CD8-positive, alpha-beta memory T cell (primary cell): ENCODE measurements at places on chromosomes 5 and 9.
A peak's percentile ranks its signal among the peaks of the same experiment; 100 is the strongest.

DNA sequence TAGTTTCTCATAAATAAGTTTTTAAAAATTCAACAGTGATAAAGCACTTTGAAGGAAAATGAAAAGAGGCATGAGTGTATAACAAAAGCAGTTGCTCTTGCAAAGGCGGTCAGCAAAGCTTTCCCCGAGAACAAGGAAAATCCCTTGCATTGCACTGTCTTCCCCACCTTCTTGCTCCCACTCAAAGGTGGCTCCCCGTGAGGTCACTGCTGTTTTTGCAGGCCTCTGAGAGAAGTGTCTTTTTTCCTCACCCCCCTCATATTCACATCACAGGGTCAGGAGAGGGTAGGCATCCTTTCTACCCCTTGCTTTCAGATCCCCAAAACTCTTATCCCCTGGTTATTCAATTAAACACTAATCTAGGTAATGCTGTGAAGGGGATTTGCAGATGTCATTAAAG is 15.2 kb upstream of the SLC36A1 start:
- DNase-seq: no peak

GRCh38 chr5:164364237-164365208 is 859.1 kb downstream of the MAT2B start:
- DNase-seq: no peak

DNA sequence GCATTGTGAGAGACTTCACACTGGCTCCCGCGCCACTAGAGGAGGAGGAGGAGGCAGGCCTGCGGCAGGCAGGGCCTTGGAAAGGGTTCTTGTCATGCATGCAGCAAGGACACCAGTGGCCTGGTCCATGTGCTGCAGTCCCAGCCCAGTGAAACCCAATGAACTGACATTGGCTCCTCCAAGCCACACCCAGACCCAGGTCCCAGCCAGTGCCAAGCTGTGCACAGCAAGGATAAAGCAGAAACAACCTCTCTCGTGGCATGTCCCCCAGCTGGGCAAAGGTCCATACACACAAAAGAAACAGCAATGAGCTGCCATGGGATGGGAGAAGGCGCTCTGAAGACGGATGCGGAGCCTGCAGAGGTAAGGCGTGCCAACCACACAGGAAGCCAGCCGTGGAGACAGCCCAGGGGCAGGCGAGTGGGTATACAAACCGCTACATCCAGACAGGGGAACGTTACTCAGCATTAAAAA is 89.2 kb downstream of the SEMA4D start:
- peak; percentile 72 for DNase-seq

DNA sequence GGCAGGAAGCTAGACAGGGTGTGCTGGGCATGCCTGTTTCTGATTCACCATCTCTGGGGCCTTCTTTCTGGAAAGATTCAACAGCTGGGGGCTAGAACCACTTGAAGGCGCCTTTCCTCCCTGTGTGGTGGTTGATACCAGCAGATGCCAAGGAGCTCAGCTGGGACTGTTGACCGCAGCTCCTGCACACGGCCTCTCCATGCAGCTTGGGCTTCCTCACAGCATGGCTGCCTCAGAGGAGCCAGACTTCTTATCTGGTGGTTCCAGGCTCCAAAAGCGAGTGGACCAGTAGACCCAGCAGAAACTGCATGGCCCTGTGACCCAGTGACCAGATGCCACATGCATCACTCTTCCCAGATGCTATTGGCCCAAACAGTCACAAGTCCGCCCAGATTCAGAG is 74.7 kb upstream of the COL5A1 start:
- DNase-seq: no peak

GRCh38 chr9:38194870-38195269 is 125.8 kb upstream of the SHB start:
- DNase-seq: no peak

GRCh38 chr5:150488519-150489359 is 19.2 kb upstream of the NDST1 start:
- no peak for DNase-seq

DNA sequence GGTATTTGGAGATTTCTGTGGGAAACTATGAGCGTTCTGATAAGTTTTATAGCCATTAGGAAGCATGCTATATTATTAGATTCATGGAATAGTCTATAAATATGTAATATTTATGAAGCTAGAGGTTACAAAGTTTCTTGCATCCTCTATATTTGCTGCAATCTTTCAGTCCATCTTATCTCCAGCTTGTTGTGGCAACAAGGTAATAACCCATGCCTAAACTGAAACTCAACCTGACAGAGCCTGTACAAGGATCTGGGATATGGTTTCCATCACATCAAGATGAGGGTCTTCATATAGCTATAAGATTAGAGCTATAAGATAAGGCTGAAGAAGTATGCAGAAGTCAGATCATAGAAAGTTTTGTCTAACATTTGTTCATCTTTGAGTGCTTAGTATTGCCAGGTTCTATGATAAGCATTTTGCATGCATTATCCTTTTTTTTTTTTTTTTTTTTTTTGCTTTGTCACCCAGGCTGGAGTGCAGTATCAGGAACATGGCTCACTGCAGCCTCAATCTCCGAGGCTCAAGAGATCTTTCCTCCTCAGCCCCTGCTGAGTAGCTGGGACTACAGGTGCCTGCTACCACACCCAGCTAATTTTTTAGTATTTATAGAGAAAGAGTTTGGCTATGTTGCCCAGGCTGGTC is 14.8 kb downstream of the BAAT start:
- no peak for DNase-seq

DNA sequence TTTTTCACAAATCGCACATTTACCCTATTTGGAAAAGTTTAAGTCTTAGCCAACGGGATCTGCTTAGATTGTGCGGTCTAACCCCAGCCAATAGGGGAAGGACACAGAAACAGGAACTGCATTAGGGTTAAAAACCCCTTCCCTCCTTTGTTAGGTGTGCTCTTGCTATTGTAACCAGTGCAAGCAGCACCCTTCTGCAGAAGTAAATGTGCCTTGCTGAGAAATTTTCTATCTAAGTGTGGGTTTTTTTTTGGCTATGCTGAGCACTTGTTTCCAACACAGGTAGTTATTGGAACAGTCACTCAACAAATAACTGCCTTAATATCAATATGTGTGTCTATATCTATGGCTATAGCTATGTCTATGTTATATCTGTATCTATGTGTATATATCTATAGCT is 190.0 kb downstream of the TRIM32 start:
- no peak for DNase-seq

GRCh38 chr9:111599092-111599954 is at the start of gene PTGR1:
TSS of gene PTGR1 (minus strand) at chr9:111599647. CDS start at chr9:111597422, 2,225 bp downstream.
- no peak for DNase-seq

GRCh38 chr9:117952581-117952980 is 248.4 kb downstream of the TLR4 start:
- DNase-seq: no peak

GRCh38 chr9:23322392-23322791 is 503.6 kb downstream of the ELAVL2 start:
- no peak for DNase-seq

DNA sequence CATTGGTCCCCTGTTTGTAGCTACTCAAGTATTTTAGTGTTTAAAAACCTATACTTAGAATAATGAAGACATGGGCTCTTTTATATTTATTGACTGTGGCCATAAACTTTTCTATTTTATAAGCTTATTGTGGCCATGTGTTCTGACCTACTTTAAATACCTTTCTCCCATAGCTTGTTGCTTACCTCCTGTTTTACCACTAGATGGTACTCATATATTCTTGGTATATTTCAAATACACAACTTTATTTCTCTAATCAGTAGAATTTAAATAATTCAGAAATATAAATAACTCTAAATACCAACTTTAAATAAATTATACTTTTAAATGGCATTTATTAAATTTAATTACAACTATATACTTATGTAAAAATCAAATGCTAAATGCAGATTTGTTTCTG is 498.0 kb downstream of the PRDM9 start:
- no peak for DNase-seq

DNA sequence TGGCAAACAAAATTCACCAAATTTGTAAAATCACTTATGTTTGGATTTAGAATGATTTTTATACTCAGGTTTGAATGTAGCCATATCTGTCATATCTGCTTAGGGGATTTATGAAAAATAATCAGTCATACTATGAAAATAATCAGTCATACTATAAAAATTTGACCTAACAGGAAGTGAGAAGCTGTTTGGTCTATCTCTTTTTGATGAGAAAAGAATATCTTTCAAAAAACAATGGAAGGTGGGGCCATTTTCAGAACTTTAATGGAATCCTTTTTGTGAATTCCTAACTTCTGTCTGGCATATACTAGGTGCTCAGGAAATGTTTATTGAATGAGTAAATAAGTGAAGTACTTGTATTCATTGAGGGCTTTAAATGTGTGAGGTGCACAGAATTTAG is 70.1 kb downstream of the CWC27 start:
- no peak for DNase-seq

DNA sequence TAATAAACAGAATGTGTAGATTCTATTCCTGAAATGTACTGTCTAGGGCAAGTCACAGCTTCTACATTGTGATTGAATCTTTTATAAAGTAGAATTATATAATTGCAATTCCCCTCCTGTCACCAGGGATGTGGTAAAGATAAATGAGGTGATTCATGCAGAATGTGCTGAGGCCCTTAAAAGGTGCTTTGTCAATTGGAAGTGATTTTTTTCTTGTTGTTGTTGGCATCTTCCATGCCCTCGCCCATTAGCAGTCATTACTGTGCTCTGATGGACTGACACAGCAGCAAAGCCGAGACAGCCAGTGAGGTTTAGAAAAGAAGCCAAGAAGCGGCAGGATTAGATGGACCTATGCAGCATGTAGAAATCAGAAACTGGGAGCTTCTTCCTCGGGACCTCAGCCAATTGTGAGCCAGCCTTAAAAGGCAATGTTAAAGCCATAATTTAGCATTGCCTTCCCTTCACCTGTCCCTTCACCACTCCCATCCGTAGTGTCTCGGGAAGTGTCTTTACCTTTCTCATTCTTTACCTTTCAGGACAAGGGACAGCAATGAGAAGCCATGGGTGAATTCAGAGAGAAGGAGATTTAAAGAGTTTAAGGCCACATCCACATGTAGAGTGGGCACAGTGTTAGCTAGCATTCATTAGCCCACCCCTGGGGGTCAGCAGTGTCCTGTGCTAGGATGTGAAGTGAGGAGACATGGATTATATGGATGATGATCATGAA is 257.8 kb downstream of the PLK2 start:
- no peak for DNase-seq

- peak; percentile 27 for DNase-seq
Measured at GRCh38 chr5:10563110-10563944, 543 bp upstream of the ANKRD33B start.

- no peak for DNase-seq
Measured at GRCh38 chr9:125913551-125913950, 166.4 kb downstream of the PBX3 start.

- DNase-seq: no peak
Measured at GRCh38 chr9:119709431-119709830, 340.2 kb upstream of the BRINP1 start.

GRCh38 chr5:86665984-86666760 is 48.4 kb downstream of the COX7C start:
- no peak for DNase-seq

GRCh38 chr5:171122372-171122771 is 186.7 kb upstream of the TLX3 start:
- DNase-seq: no peak

GRCh38 chr9:133991214-133991921 is 756 bp downstream of the VAV2 start:
- no peak for DNase-seq
